Testis (tissue), 5 donors: ENCODE measurements at places on chromosomes 5 and 9.

DNA sequence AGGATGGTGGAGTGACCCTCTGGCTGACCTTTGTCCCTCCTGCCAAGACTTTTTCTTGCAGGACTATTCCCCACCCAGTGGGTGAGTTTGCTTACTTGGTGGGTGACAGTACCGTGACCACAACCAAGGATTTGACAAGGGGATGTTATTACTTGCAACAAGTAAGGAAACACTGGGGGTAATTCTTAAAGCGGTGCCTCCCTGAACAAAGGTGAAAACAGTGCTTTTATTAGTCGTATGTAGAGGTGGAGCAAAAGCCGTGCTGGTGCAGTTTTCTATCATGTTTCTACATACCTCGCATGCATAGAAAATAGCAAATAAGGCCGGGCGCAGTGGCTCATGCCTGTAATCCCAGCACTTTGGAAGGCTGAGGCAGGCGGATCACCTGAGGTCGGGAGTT, 41.0 kb upstream of the KDM4C start:
- no peak for DNase-seq

- no peak for DNase-seq
Measured at GRCh38 chr5:170511551-170512258, 7.9 kb downstream of the KCNIP1 start.

GRCh38 chr9:20524776-20525175, 97.5 kb downstream of the MLLT3 start:
- no peak for DNase-seq

DNA sequence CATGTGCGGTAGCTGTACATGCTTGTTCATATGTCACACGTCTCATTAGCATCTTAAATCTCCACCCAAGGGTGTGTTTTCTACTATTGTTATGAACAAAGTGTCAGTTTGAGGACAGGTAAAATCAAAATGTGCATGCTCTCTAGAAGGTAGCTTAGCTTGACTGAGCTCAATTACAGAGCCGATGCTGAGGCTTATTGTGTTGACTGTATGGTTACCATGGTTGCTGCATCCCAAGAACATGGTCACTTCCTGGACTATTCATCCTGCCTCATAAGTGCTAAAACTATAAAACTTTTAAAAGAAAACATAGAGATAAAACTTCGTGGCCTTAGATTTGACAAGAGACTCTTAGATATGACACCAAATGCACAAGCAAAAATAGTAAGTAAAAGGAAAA, 426.1 kb upstream of the CTNND2 start:
- no peak for DNase-seq
